ENCODE measurements at places on chromosomes 13 and 19.

- DNase-seq, result no peak
Observed at GRCh38 chr19:5142725-5143097, 173.8 kb downstream of the KDM4B start.

- DNase-seq, result no peak
Observed at GRCh38 chr13:31036731-31037695, 104.6 kb downstream of the TEX26 start.

- no peak for DNase-seq
Observed at GRCh38 chr19:50912727-50913716, 1.8 kb upstream of the KLK4 start.

DNA sequence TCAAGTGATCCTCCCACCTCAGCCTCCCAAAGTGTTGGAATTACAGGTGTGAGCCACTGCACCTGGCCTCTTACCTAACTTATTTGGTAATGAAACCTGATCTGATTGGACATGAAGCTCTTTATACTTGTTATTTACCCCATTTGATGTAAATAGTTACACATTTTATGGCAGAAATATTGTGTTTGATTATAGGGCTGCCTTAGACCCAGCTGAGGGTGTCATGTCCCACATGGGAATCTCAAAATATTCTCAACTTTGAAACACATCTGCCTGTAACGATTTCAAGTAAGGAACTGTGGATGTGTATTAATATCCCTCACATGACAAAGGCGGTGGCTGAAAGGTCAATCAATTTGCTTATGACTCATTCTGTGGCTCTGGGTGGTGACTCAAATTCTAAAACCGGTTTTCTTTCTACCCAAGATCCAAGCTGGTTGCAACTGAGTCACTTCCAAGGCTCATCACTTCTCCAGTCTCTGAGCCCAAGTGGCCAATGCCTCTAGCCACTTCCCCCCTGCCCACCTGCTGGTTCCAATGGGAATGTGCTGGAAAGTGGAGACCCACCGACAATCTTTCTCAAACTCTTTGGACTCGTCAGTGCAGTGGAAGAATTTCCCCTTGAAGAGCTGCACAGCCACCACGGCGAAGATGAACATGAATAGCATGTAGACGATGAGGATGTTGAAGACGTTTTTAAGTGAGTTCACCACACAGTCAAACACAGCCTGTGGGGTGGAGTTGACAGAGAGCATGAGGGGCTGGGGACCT, 110.9 kb downstream of the IER2 start:
- peak; percentile 51 for DNase-seq

GRCh38 chr19:45587873-45588272, 3.3 kb upstream of the OPA3 start:
- DNase-seq, result no peak

DNA sequence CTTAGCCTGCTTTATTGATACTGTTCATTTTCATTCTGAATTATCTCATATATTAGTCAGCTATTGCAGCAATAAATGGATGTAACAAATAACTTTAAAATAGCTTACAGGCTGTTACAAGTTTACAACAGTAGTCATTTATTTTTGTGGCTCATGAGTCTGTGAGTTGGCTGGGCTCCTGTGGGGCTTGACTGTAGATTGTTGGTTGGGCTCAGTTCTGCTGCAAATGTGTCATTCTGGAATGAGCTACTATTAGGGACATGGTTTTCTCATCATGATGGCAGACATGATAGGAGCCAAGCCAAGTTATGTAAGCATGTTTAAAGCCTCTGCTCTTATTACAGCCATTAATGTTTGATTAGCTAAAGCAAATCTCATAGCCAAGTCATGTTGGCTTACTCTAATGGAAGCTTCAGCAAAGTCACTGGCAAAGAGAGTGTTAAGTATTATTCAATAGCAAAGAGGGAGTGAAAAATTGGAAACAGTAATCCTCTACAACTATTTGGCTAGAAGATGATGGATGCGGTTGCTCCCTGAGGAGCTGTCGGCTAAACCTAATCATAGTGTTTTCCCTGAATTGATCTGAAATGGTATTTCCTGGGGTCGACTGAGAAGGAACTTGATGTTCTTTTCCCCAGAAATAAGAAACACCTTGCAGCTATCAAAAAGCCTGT, 391.3 kb downstream of the TDRD3 start:
- no peak for DNase-seq
